ENCODE measurements at places on chromosomes 13 and 19.

DNA sequence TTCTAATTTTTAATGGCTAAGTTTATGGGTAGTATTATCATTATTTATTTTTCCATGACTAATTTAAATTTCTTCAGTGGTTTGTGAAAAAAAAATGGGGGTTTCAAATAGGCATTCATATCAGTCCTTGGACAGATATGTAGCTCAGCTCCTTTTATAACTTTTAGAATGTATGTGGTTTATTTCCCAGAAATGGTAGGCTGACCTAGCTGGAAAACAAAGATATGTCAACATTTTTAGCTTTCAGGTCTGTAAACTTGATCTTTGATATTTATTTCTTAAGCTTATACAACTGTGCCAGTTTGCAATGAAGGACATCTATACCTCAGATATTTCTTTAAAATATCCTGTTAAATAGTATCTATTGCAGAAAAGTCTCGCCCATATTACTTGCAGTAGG is 1815.5 kb downstream of the SLITRK5 start:
- DNase-seq = no peak

- peak; percentile 9 for DNase-seq
Measured at GRCh38 chr13:33251131-33251661, 34.4 kb downstream of the STARD13 start.

DNA sequence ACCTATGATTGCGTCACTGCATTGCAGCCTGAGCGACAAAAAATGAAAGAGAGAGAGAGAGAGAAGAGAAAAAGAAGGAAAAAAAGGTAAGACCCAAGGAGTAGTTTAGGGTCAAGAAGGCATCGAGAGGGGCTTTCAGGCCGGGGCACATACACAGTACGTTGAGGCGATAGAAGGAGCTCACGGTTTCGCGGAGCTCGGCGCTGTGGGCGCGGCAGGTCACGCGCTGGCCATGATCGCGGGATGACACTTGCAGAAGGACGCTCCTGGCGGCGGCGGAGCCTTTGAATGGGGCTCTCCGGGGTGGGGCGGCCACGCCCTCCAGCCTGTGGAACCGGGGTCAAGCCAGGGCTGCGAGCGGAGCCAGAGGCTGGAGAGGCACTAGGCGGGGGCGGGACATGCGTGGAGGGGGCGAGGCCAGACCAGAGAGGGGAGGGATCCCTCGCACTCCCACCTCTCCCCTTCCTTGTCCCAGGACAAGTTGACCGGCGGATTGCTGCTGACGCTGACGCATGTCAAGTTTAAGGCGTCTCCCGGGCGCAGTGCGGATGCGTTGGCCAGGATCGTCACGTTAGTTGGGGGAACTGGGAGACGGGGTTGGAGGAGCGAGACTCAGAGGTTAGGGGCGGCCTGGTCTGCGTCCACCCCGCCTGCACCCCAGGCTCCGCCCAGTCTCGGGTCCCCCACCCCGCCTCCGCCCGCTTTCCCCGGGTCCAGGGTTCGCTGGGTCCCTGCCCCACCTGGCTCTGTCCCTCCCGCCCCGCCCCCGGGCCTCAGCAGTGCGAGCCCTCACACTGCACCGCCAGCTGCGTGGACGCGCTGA is 6.9 kb downstream of the NPHS1 start:
- DNase-seq = no peak

DNA sequence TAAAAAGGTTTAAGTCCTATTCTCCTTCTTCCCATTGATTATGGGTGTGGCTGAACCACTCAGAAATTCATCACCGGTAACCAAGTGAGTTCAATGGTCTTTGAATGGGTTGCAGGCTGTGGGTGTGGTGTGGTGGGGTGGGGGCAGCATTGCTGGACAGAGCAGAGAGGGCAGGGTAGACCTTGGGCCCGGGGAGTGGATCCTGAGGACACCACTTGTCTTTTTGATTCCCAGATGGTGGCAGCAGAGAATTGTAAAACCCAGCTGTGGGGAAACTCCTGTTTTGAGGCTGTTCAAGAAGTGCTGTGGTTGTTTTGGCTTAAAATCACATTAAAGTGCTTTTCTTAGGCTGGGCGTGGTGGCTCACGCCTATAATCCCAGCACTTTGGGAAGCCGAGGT is 45.8 kb upstream of the RGCC start:
- DNase-seq = peak; percentile 29

GRCh38 chr13:38872693-38873092 is 117.9 kb downstream of the STOML3 start:
- peak; percentile 32 for DNase-seq

DNA sequence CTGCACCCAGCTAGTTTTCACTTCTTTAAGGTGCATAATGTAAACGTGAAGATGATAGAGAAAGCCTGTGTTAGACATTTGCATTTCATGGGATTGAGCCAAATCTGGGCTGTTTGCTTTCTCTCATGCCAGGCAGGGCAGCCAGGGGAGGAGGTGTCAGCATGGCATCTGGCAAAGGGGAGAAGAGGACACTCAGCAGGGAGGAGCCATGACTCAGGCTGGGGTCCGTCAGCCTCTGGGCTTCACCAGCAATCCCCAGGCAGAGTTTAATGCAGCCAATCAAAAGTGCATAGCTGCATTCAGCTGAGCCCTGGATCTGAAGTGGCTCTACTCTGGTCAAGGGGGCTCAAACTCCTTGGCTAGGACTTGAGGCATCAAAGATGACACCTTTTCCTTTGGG is 23.5 kb downstream of the EBPL start:
- DNase-seq = no peak

DNA sequence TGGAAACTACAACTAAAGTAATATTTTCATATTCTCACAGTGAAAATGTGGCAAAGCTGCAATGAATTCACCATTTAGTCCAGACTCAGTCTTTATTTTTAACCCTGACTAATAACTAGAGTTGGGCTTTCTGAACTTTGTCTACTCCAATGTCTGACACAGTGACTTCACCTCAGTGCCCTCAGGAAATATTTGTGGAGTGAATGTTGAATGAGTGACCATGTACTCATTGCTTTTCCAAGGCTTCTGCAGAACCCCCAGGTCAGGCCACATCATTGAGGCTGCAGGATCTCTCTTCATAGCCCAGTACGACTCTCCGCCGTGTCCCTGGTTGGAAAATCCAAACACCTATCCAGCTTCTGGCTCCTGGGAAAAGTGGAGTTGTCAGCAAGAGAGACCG is 1.8 kb downstream of the ZNF175 start:
- no peak for DNase-seq

- no peak for DNase-seq
Measured at GRCh38 chr13:70034286-70034685, 73.3 kb upstream of the ATXN8OS start.

DNA sequence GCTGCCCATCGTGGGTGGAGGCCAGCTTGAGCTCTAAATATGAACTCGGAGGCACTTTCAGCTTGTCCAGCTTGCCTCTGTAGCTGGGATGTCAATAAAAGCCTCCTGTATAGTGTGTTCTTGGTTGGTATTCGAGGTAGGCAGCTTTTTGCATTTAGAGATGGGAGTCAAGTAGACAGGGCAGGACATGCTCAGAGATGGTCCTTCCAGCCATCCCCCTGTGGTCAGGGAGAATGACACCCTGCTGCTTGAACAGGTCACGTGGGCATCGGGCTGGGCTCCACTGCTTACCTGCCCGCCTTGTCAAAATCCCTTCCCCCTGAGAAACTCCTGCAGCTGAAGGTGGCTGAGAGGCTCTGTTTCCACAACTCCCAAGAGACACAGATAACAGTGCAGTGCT is 302.5 kb downstream of the ZNF536 start:
- no peak for DNase-seq

DNA sequence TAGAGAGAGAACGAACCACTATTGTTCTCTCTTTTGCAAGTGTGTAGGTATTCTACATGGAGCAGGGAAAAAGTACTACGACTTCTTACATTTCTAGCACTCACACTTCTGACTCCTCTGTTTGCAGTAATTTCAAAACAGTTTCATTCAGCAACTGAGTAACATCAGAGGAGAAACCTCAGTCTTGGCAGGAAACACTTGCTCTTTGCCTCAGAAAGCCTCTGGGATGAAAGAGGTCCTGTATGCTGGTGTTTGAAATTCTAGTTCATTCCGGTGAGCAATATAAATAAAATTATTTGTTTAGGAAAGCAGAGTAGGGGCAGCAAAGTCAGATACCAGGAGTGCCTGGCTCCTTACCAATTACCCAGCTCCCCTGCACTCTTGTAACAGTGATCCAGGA is 595.5 kb downstream of the TBC1D4 start:
- DNase-seq = no peak

DNA sequence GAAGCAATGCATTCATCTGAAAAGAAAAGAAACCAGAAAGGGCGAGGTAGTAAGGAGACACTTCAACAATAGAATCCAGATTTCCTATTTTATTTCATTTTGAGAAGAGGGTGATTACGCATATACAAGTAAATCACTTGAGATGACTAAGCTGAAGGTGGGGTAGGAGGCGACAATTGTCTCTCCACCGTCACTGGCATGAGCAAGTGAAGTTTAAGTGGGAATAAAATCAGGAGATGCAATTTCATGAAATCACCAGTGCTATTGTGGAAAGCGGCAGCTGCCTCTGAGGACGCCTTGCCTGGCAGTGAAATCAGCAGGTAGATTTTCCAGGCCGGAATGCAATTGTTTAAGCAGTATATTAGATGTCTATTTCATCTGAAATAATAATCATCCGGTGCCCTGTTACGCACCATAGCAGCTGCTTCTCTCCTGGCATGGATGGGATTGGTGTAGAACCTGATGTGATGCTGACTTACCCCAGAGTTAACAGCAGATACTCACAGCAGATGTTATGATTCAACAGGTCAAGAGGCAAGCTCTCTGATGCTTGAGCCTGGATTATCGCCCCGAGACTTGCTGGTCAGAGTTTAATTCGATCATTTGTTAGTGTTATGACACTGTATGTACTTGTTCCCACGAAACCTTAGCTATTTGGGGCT is 64.3 kb downstream of the RASL11A start:
- no peak for DNase-seq

- peak; percentile 16 for DNase-seq
Measured at GRCh38 chr13:73702419-73703071, 431.7 kb downstream of the KLF12 start.

GRCh38 chr13:52447815-52448552 is 2.5 kb downstream of the VPS36 start:
- no peak for DNase-seq

DNA sequence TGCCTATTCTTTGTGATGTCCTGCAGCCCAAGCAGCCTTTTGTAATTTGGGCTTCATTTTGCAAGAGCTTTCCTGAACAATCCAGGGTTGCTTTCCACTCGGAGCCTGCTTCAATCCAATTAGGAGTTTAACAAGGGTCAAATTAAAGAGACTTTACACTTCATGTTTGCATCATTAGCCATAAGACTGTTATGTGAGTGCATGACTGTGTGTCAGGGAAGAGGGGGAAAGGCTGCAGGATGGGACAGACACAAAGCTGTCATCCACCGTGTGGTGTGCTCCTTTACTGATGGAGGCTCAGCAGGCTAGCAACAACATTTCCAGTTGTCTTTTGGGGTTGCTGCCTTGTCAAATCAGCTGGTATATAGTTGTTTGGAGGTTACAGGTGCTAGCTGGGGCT is 23.7 kb upstream of the MAB21L1 start:
- DNase-seq = no peak

- DNase-seq = no peak
Measured at GRCh38 chr19:39057615-39058014, 25.3 kb upstream of the FBXO27 start.

DNA sequence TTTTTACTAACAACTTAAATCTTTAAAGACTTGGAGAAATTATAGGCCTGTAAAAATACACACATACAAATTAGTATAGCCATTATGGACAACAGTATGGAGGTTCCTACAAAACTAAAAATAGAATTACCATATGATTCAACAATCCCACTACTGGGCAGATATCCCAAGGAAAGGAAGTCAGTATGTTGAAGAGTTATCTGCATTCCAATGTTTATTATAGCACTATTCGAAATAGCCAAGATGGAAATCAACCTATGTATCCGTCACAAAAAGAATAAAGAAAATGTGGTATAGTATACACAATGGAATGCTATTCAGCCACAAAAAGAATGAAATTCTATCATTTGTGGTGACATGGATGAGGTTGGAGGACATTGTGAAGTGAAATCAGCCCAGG is 37.2 kb downstream of the SLITRK1 start:
- DNase-seq = no peak

DNA sequence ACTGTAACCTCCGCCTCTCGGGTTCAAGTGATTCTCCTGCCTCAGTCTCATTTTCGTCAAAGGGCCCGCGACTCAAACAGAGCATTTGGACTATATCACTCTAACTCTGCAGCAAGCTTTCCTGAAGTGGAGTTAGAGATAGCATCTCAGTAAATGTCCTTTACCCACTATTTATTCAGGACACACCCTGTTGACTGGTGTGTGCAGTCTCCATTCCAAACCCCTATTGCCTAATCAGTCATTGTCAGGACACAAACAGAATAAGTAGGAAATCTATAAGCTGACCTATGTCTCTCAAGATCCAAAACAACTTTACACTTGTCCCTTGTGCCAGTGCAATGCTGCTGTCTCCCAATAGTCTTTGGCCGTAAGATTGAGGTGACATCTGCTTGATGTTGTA is 1.4 kb downstream of the ZNF222 start:
- DNase-seq = no peak

GRCh38 chr19:54692298-54692615 is 29.5 kb downstream of the LILRB4 start:
- no peak for DNase-seq

DNA sequence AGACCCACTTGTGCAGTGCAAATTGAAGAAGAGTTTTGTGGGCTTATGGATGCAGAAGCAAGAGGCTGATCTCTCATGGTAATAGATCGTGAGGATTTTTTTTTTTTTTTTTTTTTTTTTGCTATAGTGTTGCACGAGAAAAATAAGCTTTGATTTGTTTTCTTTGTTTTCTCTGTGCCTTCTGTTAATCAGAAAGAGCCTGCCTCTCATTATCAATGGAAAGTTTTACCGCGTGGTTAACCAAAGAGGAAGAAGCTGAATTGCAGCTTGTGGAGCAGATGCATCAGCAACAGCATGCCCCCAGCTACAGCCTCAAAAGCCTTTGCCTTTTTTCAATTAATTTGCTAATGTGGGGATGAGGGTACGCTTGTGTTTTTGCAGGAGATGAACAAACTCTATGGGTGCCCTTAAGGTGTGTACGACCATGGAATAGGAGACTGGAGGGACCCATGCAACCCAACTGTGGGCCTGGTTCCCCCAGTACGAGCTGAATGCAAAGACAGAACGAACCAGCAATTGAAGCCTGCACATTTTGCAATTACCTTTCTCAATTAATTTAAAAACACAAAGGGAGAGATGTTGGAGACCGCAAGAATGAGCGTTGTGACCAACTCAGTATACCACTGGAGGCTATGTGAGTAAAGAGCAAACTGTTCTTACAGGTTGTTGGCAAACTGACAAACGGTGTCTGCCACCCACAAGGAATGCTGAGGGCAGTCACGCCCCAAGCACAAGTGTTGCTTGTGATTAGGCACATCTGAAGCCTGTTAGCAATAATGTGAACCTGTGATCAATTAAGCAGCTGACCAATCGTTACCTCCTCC is 58.6 kb upstream of the SPRY2 start:
- peak; percentile 43 for DNase-seq

- no peak for DNase-seq
Measured at GRCh38 chr13:58594747-58595600, 963.4 kb downstream of the PCDH17 start.

DNA sequence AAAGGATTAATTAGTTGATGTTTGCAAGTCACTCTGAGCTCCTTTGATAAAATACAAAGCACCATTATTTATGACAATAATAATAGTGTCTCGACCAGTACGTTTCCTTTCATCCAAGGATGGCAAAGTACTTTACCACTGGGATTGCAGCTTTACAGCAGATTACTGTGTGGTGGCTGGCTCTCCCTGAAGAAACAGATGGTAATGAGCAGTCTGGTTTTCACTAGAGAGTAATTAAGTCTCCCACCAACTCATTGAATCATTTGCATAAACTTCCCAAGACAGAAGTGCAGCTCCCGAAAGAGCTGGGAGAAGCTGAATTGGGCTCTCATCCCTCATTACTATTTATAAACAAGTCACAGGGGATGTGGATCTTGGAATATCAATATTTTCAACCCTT is 48.7 kb downstream of the KLF5 start:
- DNase-seq = no peak
